ENCODE measurements at places on chromosomes 1 and 21.

DNA sequence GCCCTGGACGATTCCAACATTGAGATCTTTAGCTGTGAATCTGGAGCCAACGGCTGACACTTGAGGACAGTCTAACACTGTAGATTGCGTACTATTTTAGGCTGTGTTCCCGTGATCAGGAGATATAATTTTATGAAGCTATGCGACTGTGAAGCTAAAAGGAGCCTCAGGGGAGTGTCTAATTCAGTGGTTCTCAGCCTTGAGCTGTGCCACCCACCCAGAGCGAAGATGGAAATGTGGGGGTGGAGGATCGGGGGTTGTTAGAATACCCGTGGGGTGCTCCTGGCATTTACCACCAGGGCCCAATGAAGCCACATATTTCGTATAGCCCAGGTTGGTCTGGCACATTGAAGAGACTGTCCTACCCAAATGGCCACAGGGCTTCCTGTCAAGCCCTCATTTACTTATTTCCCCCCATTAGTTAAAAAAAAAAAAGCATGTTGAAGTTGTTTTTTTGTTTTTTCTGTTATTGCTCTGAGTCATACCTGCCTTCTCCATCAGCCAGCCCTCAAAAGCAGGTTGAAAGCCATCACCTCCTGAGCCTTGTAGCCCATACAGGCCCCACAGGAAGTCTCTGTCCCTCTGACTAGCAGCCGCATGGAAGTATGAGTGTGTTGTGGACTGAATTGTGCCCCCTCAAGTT lies 141.7 kb downstream of the GALNT2 start:
- DNase-seq = peak; percentile 33

GRCh38 chr1:117686907-117687306 lies 81.1 kb downstream of the TENT5C start:
- DNase-seq = no peak

DNA sequence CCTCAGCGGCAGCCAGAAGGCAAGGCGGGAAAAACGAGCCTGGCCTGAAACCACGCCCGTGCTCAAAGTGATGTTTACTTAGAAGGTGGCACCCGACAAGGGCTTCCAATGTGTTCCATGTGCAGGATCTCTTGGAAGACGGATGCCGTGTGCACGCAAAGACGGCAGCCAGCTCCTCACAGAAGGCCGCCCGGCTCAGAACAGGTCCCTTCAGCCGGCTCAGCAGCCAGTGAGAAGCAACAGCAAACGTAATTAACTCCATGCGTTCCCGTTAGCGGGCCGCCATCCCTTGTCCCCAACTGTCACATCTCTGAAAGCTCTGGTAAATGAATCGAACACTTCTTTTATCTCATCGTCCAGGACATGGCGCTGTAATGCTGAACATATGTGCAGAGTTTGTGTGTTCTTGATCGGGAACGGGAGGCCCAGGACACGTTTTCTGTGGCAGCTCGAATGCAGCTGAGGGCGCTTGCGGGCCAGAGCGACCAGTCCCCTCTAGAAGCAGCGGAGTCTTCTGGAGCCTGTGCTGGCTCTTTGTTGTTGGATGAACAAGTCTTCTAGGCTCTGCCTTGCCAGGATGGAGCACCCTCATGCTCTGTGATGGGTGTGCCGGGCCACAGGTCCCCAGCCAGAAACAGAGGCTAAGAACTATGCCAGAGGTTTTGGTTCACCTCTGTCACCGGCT lies 94.6 kb upstream of the ARHGEF16 start:
- DNase-seq = no peak

DNA sequence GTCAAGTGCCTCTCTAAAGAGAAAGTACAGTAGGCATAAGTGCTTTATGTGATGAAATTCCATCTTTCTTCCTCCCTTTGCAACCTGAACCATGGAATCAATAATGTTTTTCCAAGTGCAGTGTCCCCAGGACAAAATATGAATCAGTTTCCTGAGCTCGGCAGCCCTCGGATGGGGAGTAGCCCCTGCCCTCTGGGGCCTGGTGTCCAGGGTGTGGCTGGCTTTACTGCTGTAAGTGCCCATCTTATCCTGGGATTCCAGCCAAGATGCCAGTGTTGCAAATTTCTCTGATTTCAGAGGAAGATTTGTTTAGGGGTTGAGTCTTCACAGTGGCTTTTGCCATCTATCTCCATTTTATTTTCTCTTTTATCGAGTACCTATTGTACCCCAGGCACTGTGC lies 40.5 kb upstream of the SRP9 start:
- DNase-seq = no peak

GRCh38 chr1:94989398-94989797 lies 62.5 kb upstream of the CNN3 start:
- no peak for DNase-seq

GRCh38 chr21:14099570-14099969 lies 111.2 kb downstream of the LIPI start:
- no peak for DNase-seq

DNA sequence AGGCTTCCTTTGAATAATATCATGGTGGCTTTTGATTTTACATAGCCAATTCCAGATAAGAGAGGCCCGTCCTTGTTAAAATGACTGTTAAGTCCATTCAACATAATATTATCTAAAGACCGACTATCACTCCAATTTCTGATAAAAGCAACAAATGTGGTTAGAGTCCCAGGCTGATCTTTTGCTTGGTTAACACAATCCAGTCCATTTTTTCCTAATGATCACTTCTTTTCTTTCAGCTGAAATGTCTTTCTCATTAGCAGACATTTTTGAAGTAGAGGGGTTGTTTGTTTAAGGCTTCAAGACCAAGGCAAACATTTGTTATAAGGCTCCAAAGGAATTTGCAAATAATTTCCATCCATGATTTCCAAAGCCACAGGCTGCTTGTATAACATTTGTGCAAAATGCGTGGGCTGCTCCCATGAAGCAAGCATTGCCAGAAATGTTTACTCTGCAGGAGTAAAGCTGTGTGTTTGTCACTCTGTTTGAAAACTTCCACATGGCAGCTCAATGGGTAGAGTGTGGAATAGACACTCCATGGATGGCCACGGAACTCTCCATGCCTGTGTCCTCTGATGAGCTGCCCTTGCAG lies 111.5 kb downstream of the PSMG1 start:
- DNase-seq = no peak

DNA sequence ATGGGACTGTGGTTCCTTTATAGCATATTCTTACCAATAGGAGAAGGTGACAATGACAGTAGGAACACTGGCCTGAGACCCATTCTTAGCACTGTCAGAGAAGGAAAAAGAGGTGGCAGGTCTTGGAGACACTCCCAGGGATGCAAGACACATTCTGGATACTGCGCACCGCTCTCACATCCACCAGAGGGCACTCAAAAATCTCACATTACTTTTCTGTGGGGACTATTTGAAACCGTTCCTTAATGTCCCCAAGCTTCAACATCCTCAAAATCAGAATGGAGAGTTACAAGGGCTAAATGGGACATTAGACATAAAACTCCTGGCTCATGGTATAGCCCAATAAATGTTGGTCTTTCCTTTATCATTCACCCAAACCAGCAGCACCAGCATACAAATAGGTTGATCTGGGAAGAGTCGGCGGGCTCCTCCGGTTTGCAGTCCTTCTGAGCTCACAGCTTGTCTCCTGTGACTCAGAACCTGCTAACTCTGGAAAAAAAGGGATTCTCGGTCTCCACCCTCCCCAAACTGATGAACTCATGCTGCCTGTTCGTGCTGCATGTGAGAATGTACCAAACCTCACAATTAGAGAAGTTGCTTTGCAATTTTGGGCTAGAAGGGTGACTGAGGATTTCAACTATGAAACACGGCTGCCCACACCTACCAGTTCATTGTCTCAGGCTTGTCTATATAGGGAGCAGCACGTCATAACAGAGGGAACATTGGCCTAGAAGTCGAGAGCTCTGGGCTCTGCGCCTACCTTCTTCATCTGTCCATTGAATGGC lies 40.2 kb downstream of the IL12RB2 start:
- peak; percentile 44 for DNase-seq

- no peak for DNase-seq
Measured at GRCh38 chr1:183231545-183231944, 45.5 kb downstream of the LAMC2 start.

GRCh38 chr1:163361123-163361934 lies 39.6 kb downstream of the NUF2 start:
- peak; percentile 20 for DNase-seq

GRCh38 chr1:82284213-82284612 lies 483.5 kb downstream of the ADGRL2 start:
- DNase-seq = no peak

GRCh38 chr1:62126579-62127290 lies 67.9 kb upstream of the L1TD1 start:
- DNase-seq = no peak

DNA sequence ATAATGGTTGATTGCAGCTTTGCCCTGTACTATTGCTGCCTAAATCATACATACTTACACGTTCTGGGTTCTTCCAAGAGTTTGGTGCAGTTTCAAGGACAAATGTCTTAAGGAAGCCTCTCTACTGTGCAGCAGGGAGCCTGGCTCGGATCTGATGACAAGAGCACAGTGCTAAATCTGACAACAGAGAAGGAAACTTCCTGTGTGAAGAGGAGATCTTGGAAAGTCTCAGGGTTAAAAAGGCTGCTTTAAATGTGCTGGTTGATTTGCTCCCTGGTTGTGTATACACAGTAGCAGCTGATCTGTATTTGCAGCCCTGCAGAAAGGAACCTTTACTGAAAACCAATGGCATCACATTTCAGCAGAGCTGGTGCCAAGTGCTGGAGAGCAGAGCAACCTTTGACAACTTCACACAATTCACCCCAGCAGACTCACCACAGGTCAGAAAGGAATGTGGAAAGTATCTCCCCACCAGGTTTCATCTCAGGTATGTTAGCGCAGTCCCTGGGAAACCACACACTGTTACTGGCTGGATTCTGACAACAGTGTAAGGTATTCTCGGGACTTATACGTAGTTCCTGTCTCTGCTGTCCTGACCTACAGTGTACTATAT lies 355.0 kb upstream of the ESRRG start:
- no peak for DNase-seq

GRCh38 chr1:162661336-162661735 lies 29.1 kb downstream of the DDR2 start:
- no peak for DNase-seq

DNA sequence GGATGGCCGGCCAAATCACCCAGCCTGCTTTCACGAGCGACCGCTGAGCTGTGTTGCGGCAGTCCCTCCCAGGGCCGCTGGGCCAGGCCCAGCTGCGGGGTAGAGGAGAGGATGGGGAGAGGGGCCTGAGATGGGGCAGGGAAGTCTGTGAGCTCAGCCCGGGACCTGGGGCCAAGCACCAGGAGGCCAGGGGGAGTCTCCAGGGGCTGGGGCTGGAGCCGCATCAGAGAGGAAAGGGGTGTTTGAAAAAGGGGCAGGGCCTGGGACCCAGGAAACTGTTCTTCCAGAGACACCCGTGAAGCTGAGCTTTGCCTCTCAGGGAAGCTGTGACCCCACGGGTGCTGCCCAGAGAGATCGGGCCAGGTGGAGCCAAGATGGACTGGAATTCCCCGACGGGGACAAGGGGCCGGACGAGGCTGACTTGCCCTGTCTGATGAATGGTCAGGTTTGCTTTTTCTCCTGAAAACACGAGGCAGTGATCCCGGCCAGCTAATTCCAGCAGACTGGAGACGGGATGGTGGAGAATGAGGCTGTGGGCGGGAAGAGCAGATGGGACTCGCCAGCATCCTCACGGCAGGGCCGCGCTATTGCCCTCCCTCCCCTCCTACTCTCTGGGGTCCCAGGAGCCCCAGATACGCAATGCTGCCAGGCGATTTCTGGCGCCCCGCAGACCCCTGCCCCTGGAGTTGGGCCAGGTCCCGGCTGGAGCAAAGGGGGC lies 40.3 kb upstream of the COL18A1 start:
- DNase-seq = no peak
